ENCODE measurements at places on chromosomes 11 and 22.

GRCh38 chr22:45026511-45026910 is 16.7 kb upstream of the PHF21B start:
- DNase-seq: no peak

GRCh38 chr11:62923601-62924411 is 2.6 kb upstream of the CHRM1 start:
- DNase-seq: no peak

DNA sequence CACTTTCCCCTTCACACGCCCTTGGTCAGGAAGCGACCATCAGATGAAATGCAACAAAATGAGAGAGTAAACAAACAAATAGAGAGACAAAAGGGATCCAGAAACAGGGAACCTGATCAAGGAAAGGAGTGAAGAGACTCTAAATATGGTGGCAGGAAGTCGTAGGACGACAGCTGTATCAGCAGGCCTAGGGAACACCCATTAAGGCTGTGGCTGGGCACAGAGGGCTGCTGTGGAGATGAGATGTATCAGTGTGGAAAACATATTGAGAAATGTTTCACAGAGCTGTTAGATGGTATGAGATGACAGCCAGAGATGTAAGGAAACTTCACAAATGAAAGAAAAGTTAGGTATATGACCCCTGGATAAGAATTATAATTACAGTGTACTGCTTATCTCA is 155.8 kb upstream of the MTMR2 start:
- no peak for DNase-seq

GRCh38 chr22:30985561-30986208 is 16.6 kb downstream of the TUG1 start:
- DNase-seq: no peak

DNA sequence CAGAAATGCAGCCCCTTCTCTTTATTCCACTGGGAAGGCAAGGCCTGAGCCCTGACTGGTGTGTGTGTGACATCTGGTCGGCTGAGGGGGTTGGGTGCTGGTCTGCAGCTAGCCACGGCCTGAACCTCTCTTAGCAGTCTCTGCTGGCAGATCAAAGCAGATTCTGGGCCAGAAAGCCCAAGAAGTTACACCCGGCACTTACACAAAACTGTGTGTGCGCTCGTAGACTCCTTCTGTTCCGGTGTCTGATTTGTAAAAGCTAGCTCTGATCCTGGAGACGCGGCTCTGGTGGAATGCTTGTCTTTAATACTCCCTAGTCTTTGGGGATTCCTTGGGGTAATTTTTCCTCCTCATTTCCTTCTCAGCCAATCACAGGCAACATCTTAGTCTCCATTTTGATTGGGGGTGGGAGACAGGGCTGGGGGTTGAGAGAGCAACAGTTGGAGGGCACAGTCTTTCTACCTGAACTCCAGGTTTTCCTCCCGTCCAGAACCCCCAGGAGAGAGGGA is 5.5 kb downstream of the PKNOX2 start:
- DNase-seq: no peak

- no peak for DNase-seq
Observed at GRCh38 chr11:19445771-19446170, 205.0 kb upstream of the E2F8 start.

DNA sequence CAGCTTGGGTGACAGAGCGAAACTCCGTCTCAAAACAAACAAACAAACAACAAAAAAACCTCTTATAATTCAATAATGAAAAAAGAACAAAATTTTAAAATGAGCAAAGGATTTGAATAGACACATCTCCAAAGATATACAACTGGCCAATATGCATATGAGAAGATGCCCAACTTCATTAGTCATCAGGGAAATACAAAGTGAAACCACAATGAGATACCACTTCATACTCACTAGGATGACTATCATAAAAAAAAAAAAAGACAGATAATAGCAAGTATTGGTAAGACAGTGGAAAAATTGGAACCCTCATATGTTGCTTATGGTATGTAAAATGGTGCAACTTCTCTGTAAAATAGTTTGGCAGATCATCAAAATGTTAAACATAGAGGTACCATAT is 28.7 kb upstream of the BARX2 start:
- DNase-seq: no peak

GRCh38 chr22:40449676-40450035 is 79.3 kb downstream of the SGSM3 start:
- DNase-seq: no peak

GRCh38 chr11:23497040-23497439 is 636.8 kb upstream of the CCDC179 start:
- no peak for DNase-seq

- peak; percentile 67 for DNase-seq
Observed at GRCh38 chr11:117180661-117181585, 2.4 kb downstream of the SIDT2 start.

DNA sequence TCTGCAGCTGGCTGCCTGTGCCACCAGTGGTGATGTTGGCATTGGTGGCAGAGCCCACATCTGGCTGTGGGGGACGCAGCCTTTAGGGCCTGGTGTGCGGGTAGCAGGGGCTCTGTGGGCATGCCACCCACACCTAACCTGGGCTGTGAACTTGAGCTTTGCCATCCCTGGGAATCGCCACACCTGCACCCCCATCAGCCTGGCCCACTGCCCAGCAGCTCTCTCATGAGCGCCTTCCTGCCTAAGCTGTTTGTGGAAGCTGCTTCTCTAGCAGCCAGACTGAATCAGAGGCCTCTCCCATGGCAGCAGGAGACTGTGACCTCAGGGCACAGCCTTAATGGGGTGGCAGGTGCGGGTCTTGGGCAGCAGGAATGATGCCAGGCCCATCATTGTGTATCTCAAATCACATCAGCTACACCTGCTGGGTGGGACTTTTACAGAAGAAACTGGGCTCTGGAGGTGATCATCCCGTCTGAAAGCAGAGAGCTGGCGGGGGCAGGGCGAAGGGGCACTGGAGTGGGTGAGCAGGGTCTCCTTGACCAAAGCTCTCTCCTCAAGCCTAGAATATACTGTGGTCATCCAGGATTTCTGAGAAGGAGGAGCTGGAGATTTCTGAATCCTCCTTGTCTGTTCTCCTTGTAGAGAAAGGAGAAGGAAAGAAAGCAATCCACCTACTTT is 17.8 kb upstream of the CARS1 start:
- DNase-seq: peak; percentile 89

DNA sequence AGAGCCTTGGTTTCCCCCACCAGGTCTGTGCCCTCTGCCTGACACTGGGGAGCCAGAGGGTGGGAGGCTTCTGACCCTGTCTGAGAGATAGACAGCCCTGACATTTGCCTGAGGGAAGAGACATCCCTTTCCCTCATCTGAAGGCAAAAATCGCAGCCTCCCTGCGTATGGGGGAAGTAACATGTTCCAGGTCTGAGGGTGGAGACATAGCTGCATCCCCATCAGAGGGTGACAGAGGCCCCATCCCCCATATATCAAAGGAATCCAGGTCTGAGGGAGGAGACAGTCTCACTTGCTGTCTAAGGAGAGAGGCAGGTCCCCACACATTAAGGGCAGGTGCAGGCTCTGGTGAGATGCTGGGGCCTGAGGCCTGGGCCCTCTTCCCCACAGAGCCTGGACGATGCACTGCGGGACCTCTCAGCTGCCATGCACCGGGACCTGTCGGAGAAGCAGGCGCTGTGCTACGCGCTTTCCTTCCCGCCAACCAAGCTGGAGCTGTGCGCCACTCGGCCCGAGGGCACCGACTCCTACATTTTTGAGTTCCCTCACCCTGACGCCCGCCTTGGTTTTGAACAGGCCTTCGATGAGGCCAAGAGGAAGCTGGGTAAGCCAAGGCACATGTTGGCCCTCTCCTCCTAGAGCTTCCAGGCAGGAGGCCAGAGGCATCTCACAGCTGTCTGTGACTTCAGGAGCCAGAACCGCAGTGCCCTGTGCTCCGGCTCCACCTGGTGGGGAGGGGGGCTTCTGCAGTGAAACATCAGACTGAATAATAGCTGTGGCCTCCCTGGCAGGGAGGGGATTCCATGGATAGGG is 16.1 kb upstream of the RELT start:
- DNase-seq: peak; percentile 18

- peak; percentile 39 for DNase-seq
Observed at GRCh38 chr11:70828593-70829082, 423.7 kb downstream of the SHANK2 start.

- DNase-seq: no peak
Observed at GRCh38 chr11:122383186-122383585, 267.2 kb upstream of the BLID start.

DNA sequence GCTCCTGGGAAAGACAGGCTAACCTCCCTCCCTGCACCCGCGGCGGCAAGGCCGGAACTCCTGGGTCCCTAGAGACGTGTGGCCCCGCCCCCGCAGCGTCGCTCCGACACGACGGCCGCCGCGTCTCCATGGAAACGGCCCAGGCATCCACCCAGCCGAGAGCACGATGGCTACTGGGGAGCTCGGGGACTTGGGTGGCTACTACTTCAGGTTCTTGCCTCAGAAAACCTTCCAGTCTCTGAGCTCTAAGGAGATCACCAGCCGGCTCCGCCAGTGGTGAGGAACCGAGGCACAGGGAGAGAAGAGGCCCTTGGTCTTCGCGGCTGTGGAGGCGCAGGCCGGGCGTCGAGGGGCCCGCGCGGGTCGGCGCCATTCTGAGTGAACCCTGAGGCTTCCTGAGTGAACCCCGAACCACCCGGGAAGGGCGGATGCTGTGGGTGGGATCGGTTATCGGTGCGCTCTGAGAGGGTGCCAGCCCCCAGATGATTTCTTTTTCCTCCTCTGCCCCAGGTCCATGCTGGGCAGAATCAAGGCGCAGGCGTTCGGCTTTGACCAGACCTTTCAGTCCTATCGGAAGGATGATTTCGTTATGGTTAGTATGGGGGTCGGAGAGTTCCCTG is at the start of gene CFAP300:
Gene CFAP300 (plus strand): TSS at position 133 of the 620 bp plus-strand sequence. CDS start 34 bp downstream, at position 167.
- peak; percentile 36 for DNase-seq

DNA sequence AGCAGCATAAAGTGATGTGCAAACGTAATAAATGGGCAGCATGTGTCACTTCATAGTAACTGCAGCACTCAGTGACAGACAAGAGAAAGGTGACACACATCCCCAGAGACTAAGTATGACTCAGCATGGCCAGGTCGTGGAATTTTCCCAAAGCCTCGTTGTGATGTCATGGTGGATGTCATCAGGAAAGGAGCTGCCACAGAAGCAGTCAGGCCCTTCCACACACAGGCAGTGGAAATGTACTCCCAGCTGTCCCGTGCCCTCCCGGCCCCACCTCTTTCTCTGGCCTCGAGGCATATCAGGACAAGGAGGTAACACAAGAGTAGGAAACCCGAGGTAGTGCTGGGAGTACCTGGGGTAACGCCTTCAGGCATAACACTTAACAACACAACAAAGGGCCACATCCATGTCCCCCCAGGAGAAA is 8.1 kb downstream of the PC start:
- no peak for DNase-seq

- peak; percentile 94 for DNase-seq
Observed at GRCh38 chr11:64095949-64096348, 60.2 kb downstream of the FLRT1 start.

DNA sequence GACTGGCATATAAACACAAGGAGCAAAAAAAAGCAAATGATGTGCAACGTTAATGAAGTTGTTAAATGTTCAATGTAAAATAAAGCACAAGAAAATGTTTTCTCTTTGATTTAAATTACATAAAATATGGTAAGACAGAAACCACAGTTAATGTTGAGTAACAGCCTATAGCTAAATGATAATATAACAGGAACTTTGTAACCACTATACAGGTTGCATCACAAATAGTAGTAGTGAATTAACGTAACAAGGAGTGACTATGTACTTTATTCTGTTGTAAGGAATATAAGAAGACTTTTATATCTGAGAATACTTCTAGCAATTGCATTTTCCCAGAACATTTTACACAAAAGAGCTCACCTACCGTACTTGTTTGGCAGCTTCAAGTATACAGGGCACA is 16.9 kb downstream of the SAAL1 start:
- no peak for DNase-seq

- DNase-seq: peak; percentile 56
Observed at GRCh38 chr11:61333550-61334433, 764 bp downstream of the TKFC start.

- no peak for DNase-seq
Observed at GRCh38 chr11:88454881-88455280, 117.3 kb upstream of the CTSC start.

DNA sequence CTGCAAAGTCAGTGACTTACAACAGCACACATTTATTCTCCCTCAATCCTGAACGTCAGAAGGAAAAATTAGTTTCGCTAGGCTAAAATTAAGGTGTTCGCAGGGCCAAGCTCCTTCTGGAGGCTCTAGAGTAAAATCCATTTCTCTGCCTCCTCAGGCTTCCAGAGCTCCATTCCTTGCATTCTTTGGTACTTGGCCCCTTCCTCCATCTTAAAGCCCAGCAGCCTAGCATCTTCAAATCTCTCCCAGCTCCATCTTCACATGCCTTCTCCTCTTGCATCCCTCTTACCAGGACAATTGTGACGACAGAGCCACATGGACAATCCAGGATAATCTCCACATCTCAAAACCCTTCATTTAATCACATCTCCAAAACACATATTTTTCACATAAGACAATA is 165.0 kb downstream of the GRIA4 start:
- no peak for DNase-seq

DNA sequence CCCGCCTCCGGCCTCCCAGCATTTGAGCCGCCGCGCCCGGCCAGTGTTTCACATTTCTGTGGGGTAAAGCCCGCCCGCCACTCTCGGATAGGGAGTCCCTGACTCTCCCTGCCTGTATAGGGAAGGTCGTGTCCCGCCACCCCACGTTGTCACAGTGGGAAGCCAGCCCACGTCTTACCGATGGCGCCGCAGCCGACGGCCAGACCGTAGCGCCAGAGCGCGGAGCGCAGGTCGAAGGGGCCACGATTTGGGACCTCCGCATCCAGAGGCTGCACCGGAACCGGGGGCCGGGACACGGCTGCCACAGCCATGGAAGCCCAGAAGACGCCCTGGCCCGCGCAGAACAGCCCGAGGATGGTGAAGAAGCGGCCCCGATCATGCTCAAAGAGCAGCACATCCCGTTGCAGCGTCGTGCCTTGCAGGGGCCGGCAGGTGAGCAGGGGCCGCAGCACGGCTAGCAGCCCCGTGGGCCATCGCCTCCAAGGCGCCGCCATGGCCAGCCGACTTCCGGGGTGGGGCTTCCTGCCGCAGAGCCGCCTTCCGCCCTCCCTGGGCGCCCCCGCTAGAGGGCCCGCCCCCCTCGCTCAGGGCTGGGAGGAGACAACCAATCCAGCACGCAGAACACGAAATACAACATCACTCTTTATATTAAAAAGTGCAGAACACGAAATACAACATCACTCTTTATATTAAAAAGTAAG is at the start of gene TMEM223:
Gene TMEM223 (minus strand): TSS at position 506 of the 701 bp plus-strand sequence. CDS start 12 bp downstream, at position 494.
- peak; percentile 80 for DNase-seq

GRCh38 chr11:62449451-62449851 is 30.6 kb downstream of the SCGB1A1 start:
- DNase-seq: no peak

DNA sequence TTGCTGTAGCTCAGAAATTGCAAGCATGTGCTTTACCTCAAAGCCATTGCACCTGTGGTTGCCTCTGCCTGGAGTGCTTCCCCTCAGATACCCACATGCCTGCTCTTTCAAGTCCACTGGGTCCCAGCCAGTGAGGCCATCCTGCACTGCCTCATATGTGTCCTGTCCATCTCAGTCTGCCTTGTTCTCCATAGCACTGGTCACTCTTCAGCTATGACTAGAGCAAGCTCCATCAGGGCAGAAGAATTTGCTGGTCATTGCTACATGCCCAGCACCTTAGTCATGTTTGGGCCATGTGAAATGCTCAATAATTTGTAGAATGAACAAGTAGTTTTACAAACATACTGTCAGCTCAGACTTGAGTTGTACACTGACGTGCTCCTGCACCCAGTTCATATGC is 64.4 kb upstream of the HORMAD2 start:
- DNase-seq: no peak

- DNase-seq: no peak
Observed at GRCh38 chr11:120707098-120707497, 195.6 kb downstream of the GRIK4 start.
